Vein endothelial cell (primary cell): ENCODE measurements at places on chromosomes 4 and X. TPM values are rescaled to one million over a fixed set of nuclear protein-coding genes. Genes with fewer than 3 reads are reported as not detected.

CYLC1 gene
- total RNA-seq, result not detected in 2 replicates

NAAA gene
- total RNA-seq, result 18.3 and 20.9 TPM in 2 replicates

SULT1B1 gene
- 15.3 and 46.1 TPM in 2 replicates for total RNA-seq

DDX53 gene
- total RNA-seq, result not detected in 2 replicates

RASL11B gene
- not detected in 2 replicates for total RNA-seq

SMAD1 gene
- total RNA-seq, result 140 and 243 TPM in 2 replicates

TBC1D8B gene
- total RNA-seq, result 4.2 and 4.8 TPM in 2 replicates

PNCK gene
- not detected in 2 replicates for total RNA-seq

MTM1 gene
- 11.4 and 14.2 TPM in 2 replicates for total RNA-seq

SERPINA7 gene
- total RNA-seq, result not detected in 2 replicates

PCYT1B gene
- under 0.01 and 0.10 TPM in 2 replicates for total RNA-seq

CD38 gene
- total RNA-seq, result 0.48 and 0.98 TPM in 2 replicates
